ENCODE measurements at places on chromosomes 6 and 20. TPM values are rescaled to one million over a fixed set of nuclear protein-coding genes. Genes with fewer than 3 reads are reported as not detected.

Gene ERVFRD-1
- total RNA-seq, result not detected

DNA sequence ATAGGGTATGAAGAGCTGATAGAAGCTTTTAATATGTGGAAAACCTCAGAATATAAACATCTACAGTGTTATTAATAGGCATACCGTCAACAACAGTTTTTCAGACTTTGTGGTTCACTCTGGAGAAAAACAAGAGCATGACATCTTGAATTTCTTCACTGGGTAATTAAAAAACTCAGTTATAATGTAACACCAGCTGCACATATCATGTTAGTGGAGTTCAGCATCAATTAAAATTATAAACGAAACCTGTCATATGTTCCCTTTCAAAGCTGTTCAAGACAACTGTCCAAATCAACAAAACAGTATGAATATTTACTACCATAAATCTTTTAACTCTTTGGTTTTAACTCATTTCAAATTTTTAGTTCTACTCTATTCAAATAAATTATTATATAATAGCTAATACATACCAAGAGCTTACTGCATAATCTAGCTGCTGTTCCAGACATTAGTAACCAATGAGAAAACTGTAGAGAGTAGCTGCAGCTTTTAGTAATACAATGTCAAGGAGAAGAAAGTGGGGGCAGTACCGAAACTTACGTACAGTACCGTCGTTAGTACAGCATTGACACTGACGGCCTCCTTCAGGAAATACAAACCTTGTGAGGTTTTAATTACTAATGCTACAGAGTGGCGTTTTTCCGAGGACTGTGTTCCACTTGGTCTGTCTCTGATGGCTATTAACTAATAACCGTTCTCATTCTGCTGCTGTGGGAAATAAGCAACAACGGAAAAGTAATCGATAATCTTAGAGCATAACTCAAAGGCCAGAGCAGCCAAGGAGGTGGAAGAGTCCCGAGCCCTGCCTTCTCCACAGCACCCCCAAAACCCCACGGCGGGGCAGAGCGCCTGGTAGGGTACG is 532 bp upstream of the PM20D2 start:
- peaks cover 22% of the 10 kb centered on the region for H3K36me3 ChIP-seq
- DNase-seq, result peak; percentile 63
- H3K4me1 ChIP-seq, result peaks cover 38% of the 10 kb centered on the region
- peak overlapping the region; percentile 97 for H3K27ac ChIP-seq
- H3K27me3 ChIP-seq, result no peaks in the 10 kb centered on the region

Gene RSPO3
- not detected for total RNA-seq

GRCh38 chr20:24235296-24236175 is 233.9 kb upstream of the SYNDIG1 start:
- no peak for DNase-seq
- H3K4me3 ChIP-seq, result no peak overlapping the region
- no peaks in the 10 kb centered on the region for H3K27me3 ChIP-seq

Gene PTCRA
- total RNA-seq, result not detected

Gene AKAP12
- 4.1 TPM for total RNA-seq

DNA sequence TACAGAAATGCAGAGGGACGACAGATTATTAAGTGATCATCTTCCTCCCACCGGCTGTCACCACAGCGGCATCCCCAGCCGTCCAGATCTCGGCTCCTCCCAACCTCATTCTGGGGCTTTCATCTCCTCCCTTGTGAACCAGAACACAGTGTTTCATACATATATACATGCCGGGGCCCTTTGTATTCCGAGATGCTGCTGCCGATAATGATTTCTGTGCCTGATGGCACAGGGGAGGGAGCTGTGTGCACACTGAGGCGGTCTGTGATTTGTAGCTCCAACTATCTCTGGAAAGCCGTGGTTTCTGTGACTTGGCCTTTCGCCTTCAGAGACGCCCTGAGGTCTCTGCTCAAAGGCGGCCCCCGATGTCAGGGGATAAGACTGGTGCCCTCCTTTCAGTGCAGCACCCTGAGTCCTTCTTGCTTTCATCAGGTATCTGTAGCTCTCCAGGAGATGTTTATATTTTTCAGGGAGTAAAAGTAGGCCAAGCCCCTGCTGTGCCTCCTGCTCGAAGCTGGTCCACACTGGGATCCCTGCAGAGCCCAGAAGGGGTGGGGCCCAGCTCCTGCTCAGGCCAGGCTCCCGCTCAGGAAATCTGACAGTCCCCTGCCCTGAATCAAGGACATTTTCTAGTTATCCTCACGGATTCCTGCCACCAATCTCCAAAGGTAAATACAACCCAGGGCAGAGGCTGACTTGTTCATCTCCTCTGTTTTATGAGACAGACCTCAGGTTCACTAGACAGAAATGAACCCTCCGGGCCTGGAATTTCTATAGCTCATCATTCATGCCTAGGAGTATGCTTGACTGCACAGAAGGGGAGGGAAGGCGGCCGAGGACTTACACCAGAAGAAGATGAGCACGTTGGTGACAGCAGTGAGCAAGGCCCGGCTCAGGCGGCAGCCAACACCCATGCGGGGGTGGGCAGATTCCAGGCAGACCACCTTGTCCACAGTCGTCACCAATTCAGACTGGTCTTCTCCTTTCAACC is 11.2 kb downstream of the LEMD2 start:
- peaks cover 48% of the 10 kb centered on the region for H3K36me3 ChIP-seq
- H3K4me3 ChIP-seq, result no peak overlapping the region
- no peak for DNase-seq
- H3K27me3 ChIP-seq, result no peaks in the 10 kb centered on the region

Gene PKIB
- 2.5 TPM for total RNA-seq

DNA sequence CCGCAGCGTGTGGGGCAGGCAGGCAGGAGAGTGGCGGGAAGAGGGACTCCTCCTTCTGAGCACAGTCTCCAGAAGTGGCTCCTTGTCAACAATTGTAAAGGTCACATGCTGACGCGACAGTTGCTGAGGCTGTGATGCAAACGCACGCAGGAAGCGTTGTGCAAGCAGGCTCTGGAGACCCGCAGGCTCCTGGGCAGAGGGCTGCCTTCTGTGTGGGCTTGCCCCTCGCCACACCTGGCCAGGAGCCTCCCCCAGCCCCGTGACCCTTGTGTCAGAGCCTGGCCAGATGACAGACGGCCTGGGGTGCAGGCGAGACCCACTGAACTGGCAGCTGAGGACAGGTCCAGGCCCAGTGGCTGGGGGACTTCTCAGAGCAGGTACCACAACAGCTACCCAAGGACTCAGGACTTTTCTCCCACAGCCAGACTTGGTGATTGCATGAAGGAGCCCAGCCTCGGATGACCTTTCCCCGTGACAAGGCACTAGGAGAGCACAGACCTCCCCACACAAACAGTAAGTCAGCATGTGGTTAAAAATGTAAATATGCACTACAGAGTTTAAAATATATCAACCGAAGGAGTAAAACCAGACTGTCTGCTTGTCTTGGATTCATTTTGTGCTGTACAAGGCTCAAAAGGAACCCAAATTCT is 222.1 kb upstream of the RREB1 start:
- H3K27ac ChIP-seq, result no peak overlapping the region
- H3K27me3 ChIP-seq, result no peaks in the 10 kb centered on the region
- H3K4me3 ChIP-seq, result no peak overlapping the region
- no peaks in the 10 kb centered on the region for H3K36me3 ChIP-seq
- no peak for DNase-seq
- H3K4me1 ChIP-seq, result no peaks in the 10 kb centered on the region

DNA sequence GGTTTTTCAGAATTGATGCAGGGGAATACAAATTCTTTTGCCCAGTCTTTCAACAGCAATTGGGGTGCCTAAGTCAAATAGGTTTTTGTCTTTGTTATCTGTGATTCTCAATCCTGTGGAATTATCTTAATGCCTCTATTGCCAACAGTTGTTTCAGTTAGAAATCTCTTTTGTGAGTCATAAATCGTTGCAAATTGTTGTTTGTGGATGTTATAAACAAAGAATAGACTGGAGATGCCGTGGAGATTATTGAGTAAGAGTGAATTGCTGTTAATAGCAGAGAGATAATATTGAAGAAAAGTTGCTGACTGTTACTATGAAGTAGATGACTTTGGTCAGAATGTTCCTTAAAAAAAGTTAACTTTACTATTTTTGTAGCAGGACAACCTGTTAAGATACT is 63.7 kb upstream of the POPDC3 start:
- no peak overlapping the region for H3K4me3 ChIP-seq
- no peak overlapping the region for H3K27ac ChIP-seq
- no peaks in the 10 kb centered on the region for H3K4me1 ChIP-seq
- DNase-seq, result no peak
- peaks cover 27% of the 10 kb centered on the region for H3K27me3 ChIP-seq

Gene QRSL1
- total RNA-seq, result 17.9 TPM

Measured in activated CD4-positive, alpha-beta T cell treated with anti-CD3 and anti-CD28 coated beads for 36 hours (primary cell).